ENCODE measurements at places on chromosomes 16 and 17.

GRCh38 chr17:50477976-50478375, 684 bp upstream of the RSAD1 start:
- DNase-seq: no peak

GRCh38 chr17:77325577-77326075, 184.9 kb downstream of the SEC14L1 start:
- no peak for DNase-seq

- DNase-seq: no peak
Measured at GRCh38 chr17:62929320-62929719, 36.7 kb upstream of the TANC2 start.

- no peak for DNase-seq
Measured at GRCh38 chr17:48925251-48925990, 17.2 kb downstream of the UBE2Z start.

DNA sequence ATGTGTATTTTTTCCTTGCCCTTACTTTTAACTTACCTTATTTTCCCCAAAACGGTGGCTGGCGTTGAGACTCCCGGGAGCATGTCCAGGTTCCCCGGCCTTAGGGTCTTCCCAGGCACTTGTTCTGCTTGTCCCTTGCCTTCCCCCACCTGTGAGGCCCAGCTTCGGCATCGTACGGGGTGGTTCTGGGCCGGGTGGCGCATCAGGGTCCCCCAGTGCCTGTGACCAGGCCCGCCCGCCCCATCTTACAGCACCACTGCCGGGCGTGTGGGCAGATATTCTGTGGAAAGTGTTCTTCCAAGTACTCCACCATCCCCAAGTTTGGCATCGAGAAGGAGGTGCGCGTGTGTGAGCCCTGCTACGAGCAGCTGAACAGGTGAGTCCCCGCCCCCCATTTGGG, 7.4 kb downstream of the HGS start:
- DNase-seq: no peak

DNA sequence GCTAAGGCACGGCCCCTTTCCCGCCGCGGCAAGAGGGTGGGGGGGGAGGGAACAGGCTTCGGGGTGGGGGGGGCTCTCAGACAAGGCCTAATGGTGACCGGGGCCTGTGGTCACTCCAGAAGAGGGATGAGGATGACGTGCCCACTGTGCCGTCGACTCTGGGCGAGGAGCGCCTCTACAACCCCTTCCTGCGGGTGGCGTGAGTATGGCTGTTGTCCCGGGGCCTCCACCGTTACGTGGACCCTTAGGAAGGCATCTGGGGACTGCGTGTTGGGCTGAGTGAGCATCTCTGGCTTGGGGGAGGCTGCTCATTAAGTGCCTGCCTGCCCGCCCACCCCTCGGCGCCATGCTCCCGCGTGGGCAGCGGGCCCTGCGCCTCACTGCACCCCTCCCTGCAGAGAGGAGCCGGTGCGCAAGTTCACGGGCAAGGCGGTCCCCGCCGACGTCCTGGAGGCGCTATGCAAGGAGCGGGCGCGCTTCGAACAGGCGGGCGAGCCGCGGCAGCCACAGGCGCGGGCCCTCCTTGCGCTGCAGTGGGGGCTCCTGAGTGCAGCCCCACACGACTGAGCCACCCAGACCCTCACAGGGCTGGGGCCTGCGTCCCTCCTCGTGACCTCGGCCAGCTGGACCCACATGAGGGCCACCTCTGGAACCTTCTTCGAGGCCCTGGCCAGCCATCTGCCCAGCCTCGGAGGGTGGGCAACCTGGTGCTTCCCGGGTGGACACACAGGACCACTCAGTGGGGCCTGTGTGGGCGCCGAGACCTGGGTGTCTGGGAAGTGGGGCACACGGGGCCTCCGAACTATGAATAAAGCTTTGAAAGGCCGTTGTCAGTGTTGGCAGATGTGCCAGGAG, 2.2 kb downstream of the HAGHL start:
- DNase-seq: no peak

Measured in NCI-H2227 treated with DMSO at 0.1 percent for 48 hours (cell line).